ENCODE measurements at places on chromosomes 16 and 17.
A peak's percentile ranks its signal among the peaks of the same experiment; 100 is the strongest.

DNA sequence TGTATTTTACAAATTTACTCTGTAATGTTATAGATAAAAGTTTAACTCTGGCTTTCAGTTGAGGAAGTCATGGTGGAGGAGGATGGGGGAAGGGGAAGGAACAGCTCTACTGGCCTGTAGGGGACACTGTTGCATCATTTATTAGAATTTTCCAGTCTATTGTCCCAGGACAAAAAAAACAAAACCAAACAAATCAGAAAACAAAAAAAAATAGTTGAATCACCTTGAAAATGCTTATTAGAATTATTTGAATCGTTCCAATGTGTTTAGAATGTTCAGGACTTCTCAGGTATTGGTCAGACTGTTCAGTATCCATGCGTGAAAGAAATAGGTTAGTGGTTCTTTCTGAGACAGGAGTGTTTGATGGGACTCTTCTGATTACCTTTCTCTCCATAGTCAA is 242.0 kb downstream of the FTO start:
- peak; percentile 9 for DNase-seq

- DNase-seq = no peak
Measured at GRCh38 chr17:40113907-40114245, 7.9 kb upstream of the MSL1 start.

- no peak for DNase-seq
Measured at GRCh38 chr17:39922006-39922405, 3.6 kb upstream of the GSDMB start.

DNA sequence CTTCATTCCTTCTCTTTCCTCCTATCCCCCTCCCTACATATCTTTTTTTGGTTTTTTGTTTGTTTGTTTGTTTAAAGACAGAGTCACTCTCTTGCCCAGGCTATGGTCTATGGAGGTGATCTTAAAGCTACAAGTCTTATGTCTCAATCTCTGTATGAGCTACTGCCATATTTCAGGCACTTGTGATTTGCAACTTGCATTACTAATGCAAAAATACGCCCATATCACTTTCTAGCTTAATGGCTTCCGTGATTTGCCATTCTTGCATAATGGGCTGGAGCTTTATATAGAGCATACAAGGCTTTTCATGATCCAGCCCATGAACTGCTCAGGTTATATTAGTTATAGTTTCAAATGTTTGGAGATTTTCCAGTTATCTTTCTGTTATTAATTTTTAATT is 7.5 kb downstream of the CFAP97D1 start:
- no peak for DNase-seq

- no peak for DNase-seq
Measured at GRCh38 chr17:41199421-41200078, 9.9 kb downstream of the KRTAP9-1 start.

All from CD4-positive, alpha-beta T cell treated with Interleukin-21 for 1 hour (primary cell).